T-helper 17 cell (primary cell): ENCODE measurements at places on chromosomes 11 and 22. TPM values are rescaled to one million over a fixed set of nuclear protein-coding genes. Genes with fewer than 3 reads are reported as not detected.

CARS1 gene
- 41.4 TPM for total RNA-seq

KBTBD3 gene
- 5.7 TPM for total RNA-seq

BIK gene
- 2.3 TPM for total RNA-seq

CRYBB2 gene
- total RNA-seq, result not detected

MUC5AC gene
- total RNA-seq, result not detected

IGSF9B gene
- 43.8 TPM for total RNA-seq
